ENCODE measurements at places on chromosomes 2 and 18. TPM values are rescaled to one million over a fixed set of nuclear protein-coding genes. Genes with fewer than 3 reads are reported as not detected.

Gene TMEFF2
- not detected for total RNA-seq

Gene ANKAR
- total RNA-seq: 18.7 TPM

Gene TYW5
- 11.8 TPM for total RNA-seq

Gene SATB2
- total RNA-seq: 4.9 TPM

Gene CHRND
- not detected for total RNA-seq

Gene SLC8A1
- 139 TPM for total RNA-seq

Gene ARL6IP6
- 19.8 TPM for total RNA-seq

Gene CDK15
- 0.11 TPM for total RNA-seq

Gene CPO
- total RNA-seq: 0.32 TPM

Gene SERPINB12
- total RNA-seq: not detected

Gene TFPI
- 126 TPM for total RNA-seq

Gene MAL
- total RNA-seq: not detected

Gene DLGAP1
- 17.4 TPM for total RNA-seq

Gene ZNF521
- 174 TPM for total RNA-seq

Gene KLHL29
- total RNA-seq: 13.1 TPM

Gene FHOD3
- 38.3 TPM for total RNA-seq

Gene OR6B2
- not detected for total RNA-seq

Gene TPO
- total RNA-seq: not detected

Gene DNAH6
- 0.86 TPM for total RNA-seq

Gene TLK1
- total RNA-seq: 23.5 TPM

Gene CD207
- total RNA-seq: not detected

Gene HAAO
- 7.1 TPM for total RNA-seq

Gene UPP2
- 0.13 TPM for total RNA-seq

Gene MC2R
- not detected for total RNA-seq

Gene HYCC2
- 15.7 TPM for total RNA-seq

Gene LRP1B
- total RNA-seq: 0.13 TPM

Gene OBSL1
- total RNA-seq: 57.1 TPM

Gene GNLY
- total RNA-seq: not detected

Gene DHRS9
- not detected for total RNA-seq

Gene MLPH
- total RNA-seq: 0.65 TPM

Gene C2orf66
- 0.13 TPM for total RNA-seq

Gene SNRNP27
- 47.7 TPM for total RNA-seq

Gene PXDN
- 347 TPM for total RNA-seq

Gene MEP1B
- total RNA-seq: not detected

All from articular chondrocyte of knee joint (primary cell).